CD8-positive, alpha-beta memory T cell (primary cell): ENCODE measurements at places on chromosomes 11 and 22.

DNA sequence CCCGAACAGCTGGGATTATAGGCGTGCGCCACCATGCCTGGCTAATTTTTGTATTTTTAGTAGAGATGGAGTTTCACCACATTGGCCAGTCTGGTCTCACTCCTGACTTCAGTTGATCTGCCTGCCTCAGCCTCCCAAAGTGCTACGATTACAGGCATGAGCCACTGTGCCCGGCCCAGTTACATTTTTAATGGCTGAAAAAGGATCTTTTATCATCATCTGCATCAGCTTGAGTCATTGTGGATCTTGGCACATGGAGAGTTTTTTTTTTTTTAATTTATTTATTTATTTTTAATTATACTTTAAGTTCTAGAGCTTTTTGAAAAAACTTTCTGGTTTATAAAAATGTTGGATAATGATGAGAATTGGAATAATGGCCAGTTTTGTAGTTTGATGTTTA lies 8.6 kb downstream of the IGHMBP2 start:
- no peak for DNase-seq

GRCh38 chr11:132535830-132536229 lies 996.5 kb downstream of the OPCML start:
- no peak for DNase-seq

- no peak for DNase-seq
Measured at GRCh38 chr22:28792491-28793383, 7.6 kb downstream of the XBP1 start.

DNA sequence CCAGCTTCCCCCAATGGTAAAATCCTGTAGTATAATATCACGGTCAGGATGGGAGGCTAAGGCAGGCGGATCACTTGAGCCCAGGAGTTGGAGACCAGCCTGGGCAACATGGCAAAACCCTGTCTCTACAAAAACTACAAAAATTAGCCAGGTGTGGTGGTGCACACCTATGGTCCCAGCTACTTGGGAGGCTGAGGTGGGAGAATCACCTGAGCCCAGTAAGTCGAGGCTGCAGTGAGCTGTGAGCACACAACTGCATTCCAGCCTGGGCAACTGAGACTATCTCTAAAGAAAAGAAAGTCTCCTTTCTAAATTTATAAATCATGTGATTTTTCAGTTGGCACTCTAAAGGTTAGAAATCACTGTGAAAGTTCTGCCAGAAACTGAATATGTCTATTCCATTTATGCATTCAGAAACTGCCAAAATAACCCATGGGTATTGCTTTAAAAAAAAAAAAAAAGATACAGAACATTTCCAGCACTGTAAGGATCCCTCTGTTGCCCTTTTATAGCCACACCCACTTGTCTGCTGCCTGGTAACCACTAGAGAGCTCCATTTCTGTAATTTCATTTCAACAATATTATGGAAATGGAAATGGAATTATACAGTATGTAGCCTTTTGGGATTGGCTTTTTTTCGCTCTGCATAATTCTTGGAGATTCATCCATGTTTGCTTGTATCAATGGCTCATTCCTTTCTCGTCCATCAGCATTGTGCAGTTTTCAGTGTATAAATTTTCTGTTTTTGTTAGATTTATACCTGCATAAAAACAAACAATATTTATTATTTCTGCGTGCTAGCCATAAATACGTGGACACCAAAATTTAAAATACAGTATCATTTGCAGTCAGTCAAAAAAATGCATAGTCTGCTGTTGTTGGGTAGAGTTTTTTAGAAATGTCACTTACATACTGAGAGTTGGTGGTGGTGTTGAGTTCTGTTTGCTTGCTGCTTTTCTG lies 9.4 kb downstream of the CDC45 start:
- no peak for DNase-seq

- no peak for DNase-seq
Measured at GRCh38 chr11:13279487-13279834, 1.9 kb downstream of the BMAL1 start.

- no peak for DNase-seq
Measured at GRCh38 chr11:492427-493226, 14.4 kb downstream of the RNH1 start.

DNA sequence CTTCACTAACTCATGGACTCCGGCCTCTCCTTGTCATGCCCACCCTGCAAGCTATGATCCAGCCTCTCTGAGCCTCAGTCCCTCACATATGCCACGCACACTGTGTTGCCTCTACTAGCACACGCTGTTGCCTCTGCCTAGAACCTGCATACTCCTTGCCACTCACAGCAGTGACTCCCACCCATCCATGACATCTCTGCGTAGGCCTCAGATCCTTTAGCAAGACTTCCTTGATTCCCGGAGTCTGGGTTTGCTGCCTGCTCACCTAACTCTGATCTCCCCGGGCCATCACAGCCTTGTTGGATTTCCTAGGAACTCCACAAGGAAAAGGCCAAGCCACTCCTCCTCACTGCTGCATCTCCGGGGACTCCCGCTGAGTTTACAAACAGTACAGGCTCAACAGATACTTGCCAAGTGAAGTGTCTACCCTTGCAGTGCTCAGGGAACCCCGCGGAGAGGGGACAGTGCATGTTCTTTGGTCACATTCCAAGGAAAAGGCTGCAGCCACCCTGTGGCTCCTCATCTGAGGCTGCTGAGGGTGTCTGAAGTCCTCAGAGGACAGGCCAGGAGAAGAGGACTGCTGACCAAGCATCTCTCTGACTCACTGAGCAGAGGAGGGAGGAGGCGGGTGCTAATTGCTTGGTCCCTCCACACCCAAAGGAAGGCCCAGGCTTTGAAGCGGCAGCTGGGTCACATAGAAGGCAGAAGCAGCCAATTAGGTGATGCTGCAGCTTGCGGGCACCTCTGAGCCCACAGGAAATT lies 42.4 kb upstream of the NAV2 start:
- no peak for DNase-seq

DNA sequence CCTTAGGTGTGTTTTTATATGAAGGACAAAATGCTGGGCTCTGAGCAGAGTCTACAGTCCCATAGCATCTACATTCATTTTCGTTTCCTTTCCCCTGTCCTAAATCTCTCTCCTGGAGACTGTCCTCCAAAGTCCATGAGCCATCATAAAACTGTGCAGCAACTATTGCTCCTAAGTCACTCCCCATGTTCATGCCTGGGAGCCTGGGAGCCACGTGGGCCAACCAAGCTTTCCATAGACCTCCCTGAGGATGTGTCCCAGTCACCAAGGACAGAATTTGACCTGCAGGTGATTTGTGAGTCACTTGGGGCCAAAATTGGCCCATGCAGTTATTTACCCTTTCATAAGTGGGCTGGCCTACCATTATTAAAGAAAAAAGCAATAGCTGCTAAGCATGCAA lies 28.7 kb downstream of the EHF start:
- DNase-seq = no peak

DNA sequence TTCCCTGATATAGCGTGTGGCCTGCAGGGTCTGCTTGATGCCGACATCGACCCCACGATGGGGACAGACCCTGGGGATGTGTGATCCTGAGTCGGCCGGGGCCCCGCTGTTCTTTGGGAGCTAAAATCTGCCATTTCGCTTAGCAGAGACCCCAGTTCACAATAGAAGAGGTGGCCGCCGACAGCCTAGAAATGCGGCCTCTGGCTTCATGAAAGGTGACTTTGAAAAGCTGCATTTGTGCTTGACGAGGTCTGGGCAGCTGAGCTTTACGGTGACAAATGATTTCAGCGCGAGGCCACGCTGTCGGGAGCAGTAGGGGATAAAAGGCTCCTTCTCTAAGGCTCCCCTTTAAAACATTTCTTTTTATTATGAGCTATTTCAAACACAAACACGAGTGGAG lies 71.7 kb downstream of the RPS6KA4 start:
- no peak for DNase-seq
